Daoy (cell line): ENCODE measurements at places on chromosomes 11 and 22. TPM values are rescaled to one million over a fixed set of nuclear protein-coding genes. Genes with fewer than 3 reads are reported as not detected.
A peak's percentile ranks its signal among the peaks of the same experiment; 100 is the strongest.

DNA sequence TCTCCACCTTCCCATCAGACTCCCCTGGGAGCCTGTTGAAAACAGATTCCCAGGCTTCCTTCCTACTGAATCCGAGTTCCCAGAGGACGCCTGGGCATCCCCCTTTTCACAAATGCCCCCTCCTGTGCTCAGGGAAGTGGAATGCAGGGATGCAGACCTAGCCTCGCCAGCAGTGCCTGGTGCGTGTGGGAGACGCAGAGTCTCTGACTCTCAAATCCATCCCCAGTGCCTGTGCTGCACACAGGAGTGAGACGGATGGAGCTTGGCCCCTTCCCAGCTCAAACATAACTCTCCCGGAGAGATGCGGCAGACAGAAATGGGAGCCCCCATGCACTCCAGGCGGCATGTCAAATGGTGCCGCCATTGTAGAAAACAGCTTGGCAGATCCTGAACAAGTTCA, 62.6 kb downstream of the CTTN start:
- no peak for DNase-seq

DNA sequence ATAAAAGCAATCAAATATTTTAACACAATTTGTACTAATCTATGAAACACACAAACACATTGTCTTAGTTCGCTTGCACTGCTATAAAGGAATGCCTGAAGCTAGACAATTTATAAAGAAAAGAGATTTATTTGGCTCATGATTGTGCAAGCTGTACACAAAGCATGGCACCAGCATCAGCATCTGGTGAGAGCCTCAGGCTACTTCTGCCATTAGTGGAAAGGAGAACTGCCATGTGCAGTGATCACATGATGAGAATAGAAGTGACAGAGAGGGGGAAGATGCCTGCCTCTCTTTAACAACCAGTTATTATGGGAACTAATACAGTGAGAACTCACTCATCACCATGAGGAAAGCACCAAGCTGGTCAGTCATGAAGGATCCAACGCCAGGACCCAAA, 105.1 kb downstream of the GUCY1A2 start:
- no peak for DNase-seq

- no peak for DNase-seq
Measured at GRCh38 chr11:33016654-33017053, 976 bp downstream of the DEPDC7 start.

GRCh38 chr11:12246989-12247388, 130.4 kb upstream of the PARVA start:
- no peak for DNase-seq

GRCh38 chr11:122153746-122154145, 37.7 kb upstream of the BLID start:
- DNase-seq, result no peak

GRCh38 chr22:45125188-45125587, 38.5 kb upstream of the NUP50 start:
- DNase-seq, result no peak

GRCh38 chr11:124987096-124987495, 33.1 kb downstream of the CCDC15 start:
- DNase-seq, result no peak

DNA sequence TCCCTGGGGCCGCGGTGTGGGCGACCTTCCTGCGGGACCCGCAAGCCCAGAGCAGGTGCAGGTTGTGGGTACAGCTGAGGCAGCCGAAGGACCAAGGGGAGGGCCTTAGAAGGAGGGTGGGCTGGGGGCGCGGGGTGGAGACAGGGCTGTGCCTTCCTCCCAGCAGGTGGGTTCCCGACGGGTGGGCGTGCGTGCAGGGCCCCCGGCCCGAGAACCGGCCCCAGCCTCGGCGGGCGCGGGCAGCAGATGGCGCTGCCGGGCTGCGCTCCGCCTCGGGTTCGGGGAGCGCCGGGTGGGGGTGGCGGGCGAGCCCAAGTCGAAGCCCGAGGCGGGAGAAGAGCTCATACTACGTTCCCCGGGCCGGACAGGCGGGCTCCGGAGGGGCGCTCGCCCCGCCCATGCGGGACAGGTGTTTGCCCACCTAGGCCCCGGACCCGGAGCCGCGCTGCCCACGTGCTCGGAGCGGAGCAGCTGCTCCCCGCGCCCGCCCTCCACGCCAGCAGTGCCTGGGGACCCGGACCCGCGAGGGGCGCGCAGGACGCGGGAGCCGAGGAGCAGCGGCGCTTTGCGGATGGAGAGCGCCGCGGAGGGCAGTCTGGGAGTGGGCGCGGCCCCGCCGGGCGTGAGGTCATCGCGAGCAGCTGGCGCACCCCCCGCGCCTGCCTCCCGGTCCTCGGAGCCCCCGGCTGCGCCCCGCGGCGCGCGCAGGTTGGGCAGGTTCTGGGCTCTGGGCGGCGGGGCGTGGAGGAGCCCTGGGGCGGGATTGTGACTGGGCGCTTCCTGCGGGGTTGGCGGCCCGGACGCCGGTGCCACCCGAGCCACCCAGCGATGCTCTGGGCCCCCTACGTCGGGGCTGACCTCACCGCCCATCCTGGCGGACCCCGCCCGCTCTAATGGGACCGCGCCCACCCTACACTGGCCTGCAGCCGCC, 25.3 kb downstream of the DUSP8 start:
- peak; percentile 68 for DNase-seq

DNA sequence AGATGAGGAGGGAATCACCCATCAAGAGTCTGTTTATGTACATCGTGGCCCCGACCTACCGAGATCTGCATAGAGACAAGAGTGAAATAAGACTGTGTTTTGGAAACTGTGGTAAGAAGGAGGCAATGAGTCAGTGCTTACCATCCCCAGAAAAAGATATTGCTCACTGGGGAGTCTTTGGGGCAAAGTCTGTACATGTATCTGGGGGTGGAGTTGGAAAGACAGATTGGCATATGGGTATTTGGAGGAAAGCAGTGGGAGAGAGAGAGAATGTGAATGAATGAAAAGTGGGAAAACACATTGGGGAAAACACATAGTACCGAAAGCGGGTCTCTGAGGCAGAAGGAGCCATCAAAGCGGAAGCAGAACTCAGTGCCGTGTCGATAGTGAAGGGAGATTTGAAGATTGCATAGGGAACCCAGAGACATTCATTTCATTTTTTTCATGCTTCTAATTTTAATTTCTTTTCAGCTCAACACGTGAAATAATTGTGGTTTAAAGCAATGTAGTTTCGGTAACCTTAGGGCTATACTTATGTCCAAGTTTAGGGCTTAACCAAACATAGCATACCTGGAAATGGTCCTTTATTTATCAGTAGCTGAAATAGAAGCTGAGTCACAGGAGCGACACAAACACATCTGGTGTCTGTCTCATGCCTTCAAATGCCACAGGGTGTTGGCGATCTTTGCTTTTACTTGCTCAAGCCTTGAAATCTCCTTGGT, 98.6 kb upstream of the CD44 start:
- peak; percentile 94 for DNase-seq

DNA sequence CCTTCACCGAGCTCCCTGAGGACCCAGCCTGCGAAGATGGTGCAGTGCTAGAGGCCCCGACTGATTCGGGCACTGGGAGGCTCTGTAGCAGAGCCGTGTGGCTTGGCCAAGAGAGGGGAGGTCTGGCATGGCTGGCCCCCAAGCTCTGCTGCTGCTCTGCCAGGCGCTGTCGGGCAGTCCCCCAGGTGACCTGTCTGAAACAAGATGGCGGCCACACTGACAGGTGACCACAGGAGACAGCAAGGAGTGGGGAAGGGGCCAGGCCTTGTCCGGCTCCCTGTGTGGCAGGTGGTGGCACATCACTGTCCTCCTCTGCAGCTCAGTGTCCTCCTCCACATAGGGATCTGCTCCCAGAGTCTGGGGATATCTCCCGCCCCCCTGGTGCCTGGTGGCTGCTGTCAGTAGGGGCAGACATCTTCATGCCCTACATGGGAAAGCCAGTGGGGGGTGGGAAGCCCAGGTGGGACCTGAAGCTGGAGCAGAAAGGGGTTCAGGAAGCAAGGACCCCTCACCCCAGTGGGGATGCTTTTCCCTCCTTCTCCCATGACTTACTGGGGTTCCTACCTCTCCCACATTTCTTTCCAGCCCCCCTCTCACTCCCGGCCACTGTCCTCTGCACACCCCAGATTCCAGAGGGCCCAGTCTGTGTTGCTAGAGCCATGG, 40.1 kb upstream of the WNT11 start:
- DNase-seq, result no peak

The CD3D gene
- 0.51 TPM in 1 of 2 replicates, not detected in the other for total RNA-seq

The INS gene
- total RNA-seq, result not detected in 2 replicates

The TRPM5 gene
- total RNA-seq, result 0.11 TPM in 1 of 2 replicates, not detected in the other

The TMEM45B gene
- not detected in 2 replicates for total RNA-seq

The SELENOM gene
- total RNA-seq, result 2.6 and 8.1 TPM in 2 replicates
